ENCODE measurements at places on chromosomes 5 and 9. TPM values are rescaled to one million over a fixed set of nuclear protein-coding genes. Genes with fewer than 3 reads are reported as not detected.

- DNase-seq, result peak; percentile 78
These were observed at the start of gene TNFSF8 for GRCh38 chr9:114930056-114930812. Gene TNFSF8, minus strand, starts transcription at chr9:114930591. Its CDS starts 288 bp downstream, at chr9:114930303.

- DNase-seq, result no peak
These were observed 370.0 kb downstream of the ZSWIM6 start for GRCh38 chr5:61701877-61702602.

GRCh38 chr9:135644631-135645218 is 5.4 kb upstream of the GLT6D1 start:
- DNase-seq, result no peak

DNA sequence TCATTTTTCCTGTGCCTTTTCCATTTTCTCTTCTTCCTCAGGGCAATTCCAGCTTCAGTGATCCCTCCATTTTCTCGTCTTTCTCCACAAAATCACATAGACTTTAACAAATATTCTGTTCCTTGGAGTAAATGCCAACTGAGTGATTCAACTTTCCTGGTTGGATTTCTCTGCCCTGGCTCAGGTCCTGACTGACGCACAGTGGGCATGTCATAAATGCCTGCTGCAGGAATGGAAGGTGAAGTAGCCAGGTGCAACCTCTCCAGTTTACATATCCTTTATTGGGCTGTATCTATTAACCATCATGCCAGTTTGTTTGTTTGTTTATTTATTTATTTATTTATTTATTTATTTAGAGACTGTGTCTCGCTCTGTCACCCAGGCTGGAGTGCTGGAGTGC is 95.1 kb downstream of the MEF2C start:
- no peak for DNase-seq

HAVCR1 gene
- 3.4 TPM for total RNA-seq

HAPLN1 gene
- not detected for total RNA-seq

GRCh38 chr5:132272311-132273210 is 15.1 kb downstream of the PDLIM4 start:
- DNase-seq, result peak; percentile 76

GRCh38 chr9:117574099-117574498 is 130.1 kb upstream of the TLR4 start:
- DNase-seq, result no peak

DNA sequence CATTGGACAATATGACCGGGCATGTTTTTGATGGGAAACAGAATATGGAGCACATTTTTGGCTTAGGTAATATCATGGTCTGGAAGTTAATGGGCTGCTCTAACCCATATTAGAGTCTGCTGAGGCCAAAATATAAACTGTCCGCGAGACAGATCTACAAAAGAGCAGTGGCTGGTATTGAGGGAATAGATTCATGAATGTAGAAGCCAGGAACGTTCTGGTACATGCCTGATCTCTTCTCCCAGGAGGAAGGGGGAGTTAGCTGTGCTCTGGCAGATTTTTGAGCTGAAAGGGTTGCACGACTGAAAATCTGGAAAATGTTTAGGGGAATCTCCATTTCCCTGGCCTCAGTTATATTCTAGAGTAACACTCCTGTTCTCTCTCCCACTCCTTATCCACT is 42.9 kb upstream of the ZFR start:
- DNase-seq, result no peak

- peak; percentile 70 for DNase-seq
These were observed 70.4 kb downstream of the MVB12B start for GRCh38 chr9:126397056-126397455.

PKN3 gene
- 7.4 TPM for total RNA-seq

- no peak for DNase-seq
These were observed 262.1 kb downstream of the GABRB2 start for GRCh38 chr5:161284445-161284844.

DNA sequence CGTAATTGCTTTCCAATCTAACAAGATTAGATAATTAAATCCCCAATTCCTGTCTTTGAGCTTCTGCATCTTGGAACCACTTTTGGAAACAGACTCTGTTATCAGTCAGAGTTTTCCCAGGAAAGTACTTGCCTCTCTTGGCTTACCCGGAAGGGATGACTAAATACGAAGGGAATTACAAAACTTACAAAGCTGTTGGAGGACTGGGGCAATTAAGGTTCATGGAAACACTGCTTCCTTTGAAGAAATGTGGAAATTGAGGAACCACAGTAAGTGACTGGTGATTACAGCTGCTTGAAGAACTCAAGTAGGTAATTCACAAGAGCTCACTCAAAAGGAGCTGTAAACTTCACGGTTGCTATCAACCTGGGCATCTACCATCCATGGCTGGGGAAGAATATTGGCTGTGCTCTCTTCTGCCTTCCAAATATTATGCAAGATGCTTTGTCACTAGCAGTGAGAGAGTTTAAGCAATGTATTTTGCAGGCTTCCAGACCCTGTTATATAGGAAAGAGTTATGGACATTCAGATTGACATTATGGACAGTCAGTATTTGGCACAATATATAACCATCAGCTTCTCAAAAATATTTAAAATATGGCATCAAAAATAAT is 104.6 kb upstream of the MAN2A1 start:
- no peak for DNase-seq

DNA sequence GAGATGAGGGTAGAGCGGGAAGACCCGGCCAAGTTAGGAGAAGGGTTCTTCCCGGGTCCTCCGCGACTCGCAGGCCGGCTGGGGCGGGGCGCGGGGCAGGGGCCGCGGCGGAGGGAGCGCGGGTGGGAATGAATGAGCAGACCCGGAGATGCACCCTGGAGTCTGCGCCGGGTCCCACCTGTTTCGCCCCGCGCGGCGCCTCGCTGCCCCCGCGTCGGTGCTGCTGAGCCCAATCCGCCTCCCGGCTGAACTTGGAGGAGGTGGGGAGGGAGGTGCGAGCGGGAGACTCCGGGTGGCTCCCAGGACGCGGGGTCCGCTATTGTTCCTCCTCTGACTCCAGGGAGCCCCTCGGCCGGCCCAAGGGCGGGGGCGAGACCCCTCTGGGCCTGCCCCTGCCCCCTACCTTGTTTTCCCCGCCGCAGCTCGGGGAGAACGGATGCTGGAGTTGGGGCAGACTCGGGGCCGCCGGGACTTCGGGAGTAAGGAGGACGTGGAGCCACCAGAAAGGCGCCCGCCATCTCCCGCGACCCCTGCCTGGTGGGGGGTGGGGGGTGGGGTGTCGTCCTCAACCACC is 659 bp downstream of the RAI14 start:
- peak; percentile 33 for DNase-seq

- no peak for DNase-seq
These were observed 13.1 kb upstream of the IFNA14 start for GRCh38 chr9:21252721-21253547.

SLC27A4 gene
- 13.6 TPM for total RNA-seq

GRCh38 chr5:93886917-93887361 is 145.5 kb upstream of the POU5F2 start:
- no peak for DNase-seq

DNA sequence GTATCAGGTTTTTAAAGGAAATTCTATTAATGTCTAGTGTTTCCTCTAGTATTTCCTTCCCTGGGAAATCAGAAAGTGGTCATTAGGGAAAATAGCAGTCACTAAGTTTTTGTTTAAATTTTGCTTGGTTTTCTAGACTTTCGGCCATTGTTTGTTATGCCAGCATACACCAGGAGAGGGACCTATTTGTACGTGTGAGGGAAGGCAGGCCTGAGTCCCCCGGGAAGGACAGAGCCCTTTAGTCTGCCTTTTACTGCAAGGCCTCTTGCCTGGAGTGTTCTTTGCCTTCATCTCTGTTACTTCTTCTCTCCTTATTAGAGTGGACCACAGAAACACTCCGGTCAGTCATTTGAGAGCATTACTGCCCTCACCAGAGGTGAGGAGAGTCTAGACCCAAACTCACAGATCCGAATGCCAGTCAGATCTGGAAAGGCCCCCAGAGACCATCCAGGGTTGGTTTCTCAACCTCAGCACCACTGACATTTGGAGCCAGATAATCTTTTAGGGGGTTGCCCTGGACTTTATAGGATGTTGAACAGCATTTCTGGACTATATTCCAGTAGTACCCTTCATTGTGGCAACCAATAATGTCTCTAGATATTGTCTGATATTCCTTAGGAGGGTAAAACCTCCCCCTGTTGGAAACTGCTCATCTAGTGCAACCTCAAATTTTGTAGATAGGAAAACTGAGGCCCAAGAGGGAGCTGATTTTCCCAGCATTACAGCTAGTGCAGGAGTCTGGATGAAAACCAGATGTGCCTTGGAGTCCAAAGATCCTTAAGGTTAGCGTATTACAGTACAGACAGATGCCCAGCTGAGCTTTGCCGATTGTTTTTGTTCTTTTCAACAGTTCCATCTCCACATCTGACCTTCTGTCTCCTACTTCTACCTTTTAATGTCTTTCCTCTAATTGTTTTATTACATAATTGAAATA is 93.0 kb upstream of the NIPAL4 start:
- DNase-seq, result no peak

DNA sequence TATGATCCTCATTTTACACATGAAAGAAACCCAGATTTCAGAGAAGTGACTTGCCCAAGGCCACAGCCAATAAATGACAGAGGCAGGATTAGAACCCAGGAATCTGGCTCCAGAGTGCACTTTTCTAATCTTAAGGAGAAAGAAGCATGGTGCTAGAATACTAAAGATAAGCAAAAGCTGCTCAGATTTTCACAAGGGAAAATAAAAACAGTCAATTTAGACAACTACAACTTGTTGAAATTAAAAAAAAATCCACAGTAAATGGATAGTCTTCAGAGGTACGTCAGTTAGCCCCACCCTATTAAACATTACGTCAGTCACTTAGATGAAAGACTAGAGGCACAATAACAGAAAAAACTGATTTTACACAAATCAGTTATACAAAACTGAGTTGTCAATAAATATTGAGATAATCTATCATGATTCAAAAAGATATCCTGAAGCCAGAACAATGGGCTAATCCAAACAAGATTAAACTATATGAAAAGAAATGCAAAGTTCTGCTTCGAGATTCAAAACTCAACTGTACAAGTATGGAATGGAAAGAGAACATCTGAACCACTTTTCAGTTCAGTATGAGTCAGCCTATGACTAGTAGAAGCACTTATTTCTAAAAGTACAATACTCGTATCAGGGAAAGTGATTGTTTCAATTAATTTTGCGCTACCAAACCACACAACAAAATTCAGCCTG is 9.3 kb downstream of the TMEM245 start:
- DNase-seq, result no peak

DNA sequence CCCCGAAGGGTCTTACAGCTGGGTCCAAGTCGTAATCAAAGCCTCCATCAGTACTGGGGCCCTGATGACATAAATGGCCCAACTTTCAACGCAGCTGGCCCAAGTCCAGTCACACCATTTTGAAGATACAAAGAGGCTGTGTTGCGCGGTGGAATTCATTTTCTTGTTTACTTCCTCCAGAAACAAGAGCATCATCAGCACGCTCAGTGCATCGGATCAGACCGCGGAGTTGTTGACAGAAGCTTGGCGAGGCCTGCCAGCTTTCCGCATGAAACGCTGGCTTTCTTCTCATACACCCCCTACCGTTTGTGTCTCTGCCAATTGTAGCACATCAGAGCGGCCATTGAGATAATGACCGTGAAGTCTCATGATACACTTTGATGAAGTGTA is 101.7 kb upstream of the SPATA31D4 start:
- DNase-seq, result no peak

- DNase-seq, result no peak
These were observed 171.3 kb downstream of the ACTL7B start for GRCh38 chr9:108684288-108685025.

SLC31A1 gene
- total RNA-seq, result 8.8 TPM

DNA sequence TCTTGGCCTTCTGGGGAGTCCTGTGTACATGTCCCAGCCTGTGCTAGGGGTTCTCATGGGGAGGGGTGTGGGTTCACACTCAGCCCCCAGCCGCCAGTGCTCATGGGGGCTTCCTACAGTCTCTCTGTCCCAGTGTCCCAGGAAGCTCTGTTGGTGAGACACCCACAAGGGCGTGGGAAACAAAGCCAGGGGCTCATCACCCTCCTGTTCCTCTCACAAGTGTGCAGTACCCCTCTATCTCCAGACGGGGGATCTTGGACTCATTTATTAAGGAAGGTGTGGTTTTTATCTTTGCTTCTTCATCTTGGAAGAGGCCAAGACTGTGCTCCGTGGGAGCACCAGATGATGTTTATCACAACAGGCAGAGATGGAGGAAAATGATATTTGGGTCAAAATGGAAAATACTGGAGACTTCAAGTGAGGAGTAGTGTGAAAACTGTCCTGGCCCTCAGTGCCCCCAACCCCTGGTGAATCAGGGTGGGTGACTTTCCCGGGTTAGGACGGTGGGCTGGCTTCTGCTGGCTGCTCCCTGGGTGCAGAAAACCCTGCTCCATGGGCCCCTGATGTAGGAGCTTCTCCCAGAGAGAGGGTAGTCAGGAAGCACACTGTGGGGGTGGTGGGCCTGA is 15.2 kb downstream of the TMEM171 start:
- no peak for DNase-seq

DNA sequence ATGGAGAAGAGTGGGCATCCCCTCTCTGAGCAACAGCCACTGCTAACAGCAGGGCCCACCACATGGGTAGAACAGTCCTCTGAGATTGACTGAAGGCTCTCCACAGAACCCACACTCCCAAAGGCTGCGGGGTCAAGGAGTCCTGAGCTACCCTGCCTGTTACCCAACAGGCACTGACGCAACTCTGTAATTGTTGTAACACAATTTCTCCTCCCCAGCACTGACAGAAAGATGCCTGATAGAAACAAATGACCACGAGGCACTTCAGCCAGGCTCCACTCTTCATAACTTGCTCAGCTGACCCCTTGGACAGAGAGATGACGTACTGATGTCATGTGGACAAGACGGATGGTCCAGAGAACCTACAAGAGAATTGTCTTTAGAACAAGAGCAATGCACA is 220.7 kb downstream of the SPOCK1 start:
- no peak for DNase-seq

DNA sequence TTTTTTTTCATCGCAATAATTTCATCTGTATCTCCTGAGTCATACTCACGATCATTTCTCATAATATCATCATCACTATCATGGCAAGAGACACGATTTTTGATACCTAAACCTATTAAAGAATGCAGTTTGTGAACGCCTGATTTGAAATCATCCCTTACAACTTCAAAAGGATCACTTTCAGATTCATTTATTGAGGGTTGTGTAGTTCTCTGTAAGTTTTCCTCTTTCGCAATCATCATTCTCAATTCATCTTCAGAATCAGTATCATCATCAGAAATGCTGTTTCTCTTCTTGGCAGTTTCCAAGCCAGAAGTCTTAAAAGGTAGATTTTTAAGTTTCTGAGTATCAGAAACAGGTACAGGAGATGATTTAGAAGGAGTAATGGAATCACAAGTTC is 9.7 kb downstream of the NOL8 start:
- no peak for DNase-seq

DNA sequence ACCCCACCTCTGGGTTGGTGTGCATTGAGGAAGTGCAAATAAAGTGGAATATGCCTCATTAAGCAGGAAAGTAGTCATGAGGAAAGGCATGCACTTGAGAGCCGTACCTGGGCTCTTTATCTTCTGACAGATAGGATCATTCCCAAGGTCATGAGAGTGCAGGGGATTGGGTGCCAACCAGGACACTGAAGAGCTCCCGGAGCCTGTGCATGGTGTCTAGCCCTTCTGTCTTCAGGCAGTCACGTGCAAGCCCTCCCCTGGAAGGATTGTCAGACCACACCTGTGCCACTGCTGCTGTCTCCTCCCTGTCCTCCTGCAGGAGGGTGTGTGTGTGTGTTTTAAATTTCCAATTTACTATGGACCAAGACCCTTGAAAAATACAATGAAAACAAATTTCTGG is 69.6 kb downstream of the PDE8B start:
- no peak for DNase-seq

EPB41L4B gene
- total RNA-seq, result not detected

NOTCH1 gene
- total RNA-seq, result 70.2 TPM

GRCh38 chr9:110058304-110058953 is 149.5 kb downstream of the C9orf152 start:
- peak; percentile 46 for DNase-seq

All from activated naive CD8-positive, alpha-beta T cell treated with anti-CD3 and anti-CD28 coated beads, Interleukin-2, amount 10 ng/mL, durations not matched to agents 7 days and 5 days (primary cell).